Upper lobe of left lung (tissue), 6 donors: ENCODE measurements at places on chromosomes 4 and X. TPM values are rescaled to one million over a fixed set of nuclear protein-coding genes. Genes with fewer than 3 reads are reported as not detected.
A peak's percentile ranks its signal among the peaks of the same experiment; 100 is the strongest.

The UGT2B15 gene
- total RNA-seq: not detected

The RAB39B gene
- 0.30 TPM for total RNA-seq

The MAOA gene
- total RNA-seq: 132 TPM

The POU4F2 gene
- not detected for total RNA-seq

The GAGE12J gene
- total RNA-seq: not detected

The TCP11X2 gene
- 0.39 TPM for total RNA-seq

DNA sequence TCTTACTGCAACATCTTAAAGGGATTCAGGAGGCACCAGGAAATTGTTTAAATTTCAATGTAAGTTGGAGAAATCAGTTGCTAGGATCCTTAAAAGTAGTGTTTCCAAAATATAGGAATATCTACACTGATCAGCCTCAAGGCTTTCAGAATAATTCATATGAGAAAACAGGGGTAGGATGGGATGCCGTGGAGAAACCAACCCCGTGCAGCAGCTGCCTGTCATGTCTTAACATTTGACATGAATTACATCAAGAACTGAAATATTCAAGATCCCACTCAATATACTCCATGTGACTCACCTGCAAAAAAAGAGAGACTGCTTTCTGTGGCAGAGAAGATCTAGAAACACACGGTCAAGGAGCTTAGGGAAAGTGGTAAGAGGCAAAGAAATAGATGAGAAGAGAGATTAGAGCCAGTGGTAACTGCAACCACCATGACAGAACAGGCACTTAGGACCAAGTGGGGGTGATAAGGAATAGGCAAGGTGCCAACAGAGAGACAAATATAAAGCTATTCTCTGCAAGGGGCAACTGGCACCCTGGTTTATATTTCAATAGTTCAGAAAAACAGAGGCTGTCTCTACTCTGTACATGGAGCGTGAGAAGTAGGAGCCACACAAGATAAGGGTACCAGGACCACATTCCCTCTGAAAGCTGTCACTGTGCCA, 64.0 kb downstream of the SLC39A8 start:
- no peaks in the 10 kb centered on the region for H3K36me3 ChIP-seq
- no peak overlapping the region for H3K4me3 ChIP-seq
- no peak for DNase-seq
- no peaks in the 10 kb centered on the region for H3K4me1 ChIP-seq

DNA sequence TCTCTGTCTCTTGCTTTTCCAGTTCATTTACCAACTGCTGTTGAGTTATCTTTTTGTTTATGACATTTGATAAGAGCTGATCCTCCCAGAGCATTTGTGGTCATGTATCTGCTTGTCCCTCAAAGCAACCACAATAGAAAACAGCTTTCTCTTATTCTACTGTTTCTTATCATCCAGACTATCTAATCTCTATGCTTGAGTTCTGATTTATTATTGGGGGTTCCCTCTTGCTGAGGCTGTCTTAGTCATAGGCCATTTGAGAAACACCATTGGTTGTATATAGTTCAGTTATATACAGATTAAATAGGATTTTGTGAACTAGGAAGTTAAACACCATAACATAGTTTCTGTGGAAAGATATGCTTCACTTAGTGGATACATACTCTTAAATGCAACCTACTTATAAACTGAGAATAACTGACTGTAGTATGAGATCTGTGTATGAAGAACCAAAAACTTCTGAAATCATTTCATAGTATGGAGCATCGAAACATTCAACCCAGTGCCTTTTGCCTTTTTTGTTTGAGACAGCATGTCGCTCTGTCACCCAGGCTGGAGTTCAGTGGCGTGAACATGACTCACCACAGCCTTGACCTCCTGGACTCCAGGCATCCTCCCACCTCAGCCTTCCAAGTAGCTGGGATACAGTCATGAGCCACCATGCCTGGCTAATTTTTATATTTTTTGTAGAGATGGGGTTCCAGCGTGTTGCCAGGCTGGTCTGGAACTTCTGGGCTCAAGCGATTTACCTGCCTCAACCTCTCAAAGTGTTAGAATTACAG, 75.8 kb downstream of the STIM2 start:
- H3K27ac ChIP-seq: no peak overlapping the region
- H3K4me3 ChIP-seq: no peak overlapping the region
- no peaks in the 10 kb centered on the region for H3K36me3 ChIP-seq
- H3K27me3 ChIP-seq: no peaks in the 10 kb centered on the region
- no peak for DNase-seq

DNA sequence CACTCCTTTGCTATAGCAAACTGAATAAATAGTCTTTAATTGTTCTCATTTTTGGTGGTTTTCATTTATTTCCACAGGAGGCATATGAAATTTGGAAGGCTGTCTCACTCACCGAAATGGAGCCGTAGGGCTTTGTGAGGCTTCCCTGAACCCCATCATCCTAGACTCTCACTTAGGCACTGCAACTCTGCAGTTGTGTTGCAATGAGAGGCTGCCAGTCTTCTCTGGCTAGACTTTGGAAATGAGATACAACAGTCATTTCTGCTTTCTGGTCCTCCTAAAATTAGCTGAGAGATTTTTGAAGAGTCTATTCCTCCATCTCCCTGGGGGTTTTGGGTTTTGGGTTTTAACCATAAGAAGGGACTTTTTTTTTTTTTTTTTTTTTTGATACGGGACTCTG, 146.5 kb downstream of the SH3BGRL start:
- H3K27me3 ChIP-seq: no peaks in the 10 kb centered on the region
- H3K27ac ChIP-seq: no peak overlapping the region
- no peaks in the 10 kb centered on the region for H3K36me3 ChIP-seq
- DNase-seq: no peak

GRCh38 chrX:111387470-111388070, 24.4 kb downstream of the DCX start:
- no peaks in the 10 kb centered on the region for H3K27me3 ChIP-seq
- no peaks in the 10 kb centered on the region for H3K4me1 ChIP-seq
- H3K4me3 ChIP-seq: no peak overlapping the region
- H3K27ac ChIP-seq: no peak overlapping the region

DNA sequence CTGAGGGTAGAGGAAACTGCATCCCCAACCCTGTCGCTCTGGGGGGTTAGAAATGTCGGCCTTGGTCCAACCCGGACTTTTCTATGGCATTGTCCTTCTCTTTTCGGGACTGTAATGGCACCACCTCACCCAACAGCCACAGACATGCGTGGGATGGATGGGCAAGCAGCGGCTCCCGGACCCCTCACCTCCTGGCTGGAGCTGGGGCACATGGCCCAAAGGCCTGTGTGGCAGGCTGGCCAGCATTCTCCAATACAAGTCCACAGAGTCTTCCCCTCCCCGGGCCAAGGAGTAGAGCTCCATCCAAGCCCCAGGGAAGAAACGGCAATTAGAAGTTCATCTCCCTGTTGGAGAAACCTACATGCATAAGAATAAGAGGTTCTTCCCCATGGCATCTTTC, 142.9 kb downstream of the NR3C2 start:
- H3K36me3 ChIP-seq: no peaks in the 10 kb centered on the region
- no peak overlapping the region for H3K4me3 ChIP-seq
- no peak overlapping the region for H3K27ac ChIP-seq

DNA sequence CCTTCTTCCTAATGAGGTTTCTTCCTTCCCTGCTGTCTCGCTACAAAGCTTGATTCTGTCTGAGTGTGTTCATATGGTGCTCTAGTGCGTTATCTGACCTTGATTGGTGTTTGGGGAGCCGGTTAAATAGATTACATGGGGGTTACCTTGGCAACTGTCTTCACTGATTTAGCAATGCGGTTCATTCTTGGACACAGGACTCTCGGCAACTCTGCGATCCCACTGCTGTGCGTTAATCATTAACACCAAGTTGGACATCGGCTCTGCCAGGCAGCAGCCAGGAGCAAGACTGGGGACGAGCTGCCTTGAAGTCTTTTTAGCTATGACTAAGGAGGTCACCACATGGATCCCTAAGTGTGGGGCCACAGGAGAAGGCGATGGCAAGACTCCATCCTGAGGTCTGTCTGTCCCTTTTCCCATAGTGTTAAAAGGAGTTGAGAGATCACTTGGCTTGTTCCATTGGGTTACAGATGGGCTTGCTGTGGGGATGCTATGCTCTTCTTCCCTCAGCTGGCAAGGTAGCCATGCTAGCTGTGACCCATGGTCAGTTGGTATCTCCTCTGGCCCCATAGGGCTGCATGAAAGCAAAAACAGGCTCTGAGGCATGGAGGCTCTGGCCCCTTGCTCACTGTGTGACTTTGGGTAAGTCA, 93.4 kb upstream of the MAMLD1 start:
- H3K36me3 ChIP-seq: no peaks in the 10 kb centered on the region
- no peaks in the 10 kb centered on the region for H3K27me3 ChIP-seq
- no peak overlapping the region for H3K4me3 ChIP-seq
- no peaks in the 10 kb centered on the region for H3K4me1 ChIP-seq
- DNase-seq: no peak

GRCh38 chr4:1547856-1548826, 136.0 kb downstream of the FAM53A start:
- DNase-seq: peak; percentile 87
- no peaks in the 10 kb centered on the region for H3K27me3 ChIP-seq
- peak overlapping the region; percentile 18 for H3K4me3 ChIP-seq

GRCh38 chr4:112370466-112370865, 73.3 kb downstream of the ALPK1 start:
- no peaks in the 10 kb centered on the region for H3K36me3 ChIP-seq
- H3K27me3 ChIP-seq: no peaks in the 10 kb centered on the region
- no peak overlapping the region for H3K27ac ChIP-seq
- no peak for DNase-seq

DNA sequence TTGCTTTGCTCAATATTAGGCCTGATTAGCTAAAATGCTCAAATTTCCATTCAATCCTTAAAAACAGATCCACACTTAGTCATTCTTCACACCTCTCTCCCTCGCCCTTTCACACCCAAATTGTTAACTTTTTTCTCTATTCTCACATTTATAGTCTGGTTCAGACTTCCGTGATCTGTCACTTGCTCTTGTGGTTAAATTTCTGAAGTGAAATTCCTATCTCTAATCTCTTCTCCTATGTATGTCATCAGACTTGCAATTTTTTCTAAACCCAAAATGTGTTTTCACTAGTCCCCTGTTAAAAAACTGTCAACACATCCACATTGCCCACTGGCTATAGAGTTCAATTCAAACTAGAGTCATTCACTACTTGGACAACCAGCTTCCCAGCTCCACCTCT, 63.2 kb downstream of the SNCA start:
- no peak overlapping the region for H3K27ac ChIP-seq
- no peaks in the 10 kb centered on the region for H3K27me3 ChIP-seq
- no peaks in the 10 kb centered on the region for H3K36me3 ChIP-seq
- H3K4me1 ChIP-seq: no peaks in the 10 kb centered on the region
- DNase-seq: no peak
- no peak overlapping the region for H3K4me3 ChIP-seq

DNA sequence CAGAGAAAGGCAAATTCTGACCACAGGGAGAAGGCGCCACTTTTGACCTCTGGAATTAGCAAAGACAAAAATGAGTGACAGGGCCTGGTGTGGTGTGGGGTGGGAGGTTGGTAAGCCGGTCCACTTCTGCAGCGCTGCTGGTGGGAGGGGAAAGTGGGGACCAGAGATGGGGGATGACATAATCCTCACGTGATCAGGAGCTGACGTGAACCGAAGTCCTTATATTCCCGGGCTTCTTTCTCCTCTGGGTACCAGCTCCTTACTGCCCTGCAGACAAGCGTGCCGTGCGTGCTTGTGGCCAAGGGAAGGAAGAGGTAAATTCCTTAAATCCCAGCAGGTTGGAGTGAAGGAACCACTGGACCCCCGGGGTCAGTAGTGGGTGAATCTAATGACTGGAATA, at the start of gene TCEAL7:
TSS of gene TCEAL7 (plus strand) at position 249 of the 400 bp plus-strand sequence. CDS start 1,165 bp downstream, outside the sequence.
- H3K27ac ChIP-seq: no peak within 1 kb of the TSS
- no peaks in the 10 kb centered on the region for H3K27me3 ChIP-seq
- H3K4me1 ChIP-seq: no peaks in the 10 kb centered on the region
- no peaks in the 10 kb centered on the region for H3K36me3 ChIP-seq
- peak within 1 kb of the TSS; percentile 29 for H3K4me3 ChIP-seq

GRCh38 chr4:168879188-168879587, 130.9 kb downstream of the CBR4 start:
- H3K4me3 ChIP-seq: no peak overlapping the region
- no peaks in the 10 kb centered on the region for H3K27me3 ChIP-seq
- H3K4me1 ChIP-seq: peaks cover 18% of the 10 kb centered on the region
- H3K27ac ChIP-seq: no peak overlapping the region
- no peak for DNase-seq

- peaks cover 21% of the 10 kb centered on the region for H3K4me1 ChIP-seq
- H3K36me3 ChIP-seq: peaks cover 29% of the 10 kb centered on the region
- H3K27me3 ChIP-seq: no peaks in the 10 kb centered on the region
- no peak for DNase-seq
- no peak overlapping the region for H3K4me3 ChIP-seq
- H3K27ac ChIP-seq: no peak overlapping the region
Observed at GRCh38 chrX:43688586-43688985, 32.5 kb downstream of the MAOA start.

DNA sequence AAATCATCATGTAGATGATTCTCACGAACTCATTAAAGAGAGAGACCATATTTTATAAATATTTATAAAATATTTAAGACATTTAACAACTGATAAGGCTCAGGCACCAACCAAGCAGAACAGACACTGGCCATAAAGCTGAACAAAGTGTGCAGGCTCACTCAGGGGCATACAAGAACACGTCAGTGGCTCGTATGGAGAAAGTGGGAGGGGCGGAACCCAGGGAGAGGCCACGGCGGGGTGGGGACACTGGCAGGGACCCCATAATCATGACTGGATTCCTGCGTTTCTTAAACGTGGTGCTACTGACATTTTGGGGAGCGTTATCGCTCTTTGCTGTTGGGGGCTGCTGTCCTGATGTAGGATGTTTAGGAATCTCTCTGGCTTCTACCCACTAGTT, 31.3 kb upstream of the FAT1 start:
- no peaks in the 10 kb centered on the region for H3K27me3 ChIP-seq
- H3K4me1 ChIP-seq: no peaks in the 10 kb centered on the region
- H3K27ac ChIP-seq: no peak overlapping the region
- H3K4me3 ChIP-seq: no peak overlapping the region
- no peak for DNase-seq
- H3K36me3 ChIP-seq: no peaks in the 10 kb centered on the region

DNA sequence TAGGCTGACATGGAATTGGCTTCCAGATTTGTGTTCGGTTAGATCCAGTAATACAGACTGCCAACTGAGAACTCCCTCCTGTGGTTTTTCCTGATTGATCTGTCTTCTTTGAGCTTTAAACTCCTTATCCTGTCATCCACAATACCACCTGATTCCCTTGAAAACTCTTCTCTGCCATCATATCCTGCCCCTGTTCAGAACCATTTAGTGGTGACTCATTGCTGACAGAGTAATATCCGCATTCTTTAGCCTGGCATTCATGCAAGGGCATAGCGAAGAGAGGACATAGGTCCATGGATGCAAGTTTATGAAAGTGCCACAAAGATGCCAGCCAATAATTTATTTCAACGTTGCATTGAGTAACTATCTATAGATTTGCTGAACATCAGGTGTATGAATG, 76.6 kb downstream of the ITIH6 start:
- H3K27ac ChIP-seq: no peak overlapping the region
- no peaks in the 10 kb centered on the region for H3K27me3 ChIP-seq
- no peak overlapping the region for H3K4me3 ChIP-seq
- no peak for DNase-seq
- no peaks in the 10 kb centered on the region for H3K4me1 ChIP-seq
- H3K36me3 ChIP-seq: no peaks in the 10 kb centered on the region

GRCh38 chrX:24241822-24242648, 71.8 kb downstream of the SUPT20HL2 start:
- no peak overlapping the region for H3K27ac ChIP-seq
- no peak for DNase-seq
